Putamen (tissue), 1 donor: ENCODE measurements at places on chromosomes 5 and 9.
A peak's percentile ranks its signal among the peaks of the same experiment; 100 is the strongest.

GRCh38 chr9:7910426-7911020 lies 110.9 kb upstream of the DMAC1 start:
- peak; percentile 47 for DNase-seq

- no peak for DNase-seq
Measured at GRCh38 chr9:97395745-97396144, 16.2 kb upstream of the TDRD7 start.

GRCh38 chr5:176998828-176999227 lies 7.8 kb downstream of the UIMC1 start:
- DNase-seq = no peak

- DNase-seq = no peak
Measured at GRCh38 chr9:76658510-76659231, 105.6 kb upstream of the PCA3 start.

- no peak for DNase-seq
Measured at GRCh38 chr5:38453506-38453905, 102.9 kb downstream of the LIFR start.

DNA sequence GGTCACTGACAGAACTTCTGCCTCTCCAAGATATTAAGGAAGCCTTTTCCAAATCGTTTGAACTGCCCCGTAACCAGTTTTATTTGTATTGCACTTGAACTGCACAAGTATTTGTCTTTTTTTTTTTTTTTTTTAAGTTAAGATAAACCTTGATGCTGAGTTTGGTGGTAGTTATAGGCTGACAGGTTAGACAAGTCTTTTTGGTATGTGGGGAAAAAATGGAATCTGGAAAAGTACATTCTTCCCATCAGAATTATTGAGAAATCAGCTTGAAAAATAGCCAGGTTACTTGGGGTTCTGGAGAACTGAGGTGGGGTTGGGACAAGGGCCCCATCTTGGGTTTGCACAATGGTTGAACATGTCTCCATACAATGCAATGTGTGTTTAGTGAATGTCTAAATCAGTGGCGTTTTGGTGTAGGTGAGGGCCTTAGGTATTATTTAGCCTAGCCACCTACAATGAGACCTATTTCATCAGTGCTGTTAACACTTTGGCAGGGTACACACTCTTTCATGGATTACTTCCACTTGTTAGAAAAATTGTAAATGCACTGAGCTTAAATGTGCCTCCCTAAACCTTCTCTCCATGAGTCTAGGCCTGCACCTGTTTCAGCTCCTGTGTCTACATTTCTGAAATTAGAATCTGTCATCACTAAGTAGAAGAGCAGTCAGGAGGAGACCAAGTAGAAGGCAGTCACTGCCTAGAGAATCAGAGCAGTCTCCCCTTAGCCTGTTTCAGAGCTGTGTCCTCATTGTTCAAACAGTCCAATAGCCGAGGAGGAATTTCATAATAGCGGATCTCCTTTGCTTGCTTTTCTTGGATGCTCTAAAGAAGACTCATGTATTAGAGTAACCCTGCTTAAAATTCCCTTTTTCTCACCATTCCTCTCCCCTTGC lies 140.0 kb upstream of the HMHB1 start:
- DNase-seq = peak; percentile 10

GRCh38 chr5:159048298-159048697 lies 51.4 kb downstream of the EBF1 start:
- no peak for DNase-seq

DNA sequence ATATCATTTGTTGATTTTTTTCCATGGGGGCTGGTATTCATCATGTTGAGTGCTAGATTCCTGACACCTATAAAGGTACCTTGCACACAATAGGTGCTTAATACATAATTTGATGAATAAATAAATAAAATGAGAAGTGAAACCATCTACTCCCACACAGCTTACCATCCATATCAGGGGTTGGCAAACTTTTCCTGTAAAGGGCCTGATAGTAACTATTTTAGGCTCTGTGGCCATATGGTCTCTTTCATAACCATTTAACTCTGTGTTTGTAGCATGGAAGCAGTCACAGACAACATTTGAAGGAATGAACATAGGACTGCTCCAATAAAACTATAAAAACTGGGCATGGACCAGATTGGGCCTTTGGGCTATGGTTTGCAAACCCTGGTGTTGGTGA lies 100.3 kb downstream of the GCNT1 start:
- DNase-seq = no peak
